ENCODE measurements at places on chromosomes 6 and 20. TPM values are rescaled to one million over a fixed set of nuclear protein-coding genes. Genes with fewer than 3 reads are reported as not detected.
A peak's percentile ranks its signal among the peaks of the same experiment; 100 is the strongest.

The LRFN2 gene
- not detected for total RNA-seq

The PKHD1 gene
- not detected for total RNA-seq

The LKAAEAR1 gene
- total RNA-seq, result not detected

The RAET1L gene
- total RNA-seq, result not detected

The ADGRG6 gene
- 3.2 TPM for total RNA-seq

GRCh38 chr6:137610702-137611101 is 116.5 kb upstream of the OLIG3 start:
- DNase-seq, result no peak

DNA sequence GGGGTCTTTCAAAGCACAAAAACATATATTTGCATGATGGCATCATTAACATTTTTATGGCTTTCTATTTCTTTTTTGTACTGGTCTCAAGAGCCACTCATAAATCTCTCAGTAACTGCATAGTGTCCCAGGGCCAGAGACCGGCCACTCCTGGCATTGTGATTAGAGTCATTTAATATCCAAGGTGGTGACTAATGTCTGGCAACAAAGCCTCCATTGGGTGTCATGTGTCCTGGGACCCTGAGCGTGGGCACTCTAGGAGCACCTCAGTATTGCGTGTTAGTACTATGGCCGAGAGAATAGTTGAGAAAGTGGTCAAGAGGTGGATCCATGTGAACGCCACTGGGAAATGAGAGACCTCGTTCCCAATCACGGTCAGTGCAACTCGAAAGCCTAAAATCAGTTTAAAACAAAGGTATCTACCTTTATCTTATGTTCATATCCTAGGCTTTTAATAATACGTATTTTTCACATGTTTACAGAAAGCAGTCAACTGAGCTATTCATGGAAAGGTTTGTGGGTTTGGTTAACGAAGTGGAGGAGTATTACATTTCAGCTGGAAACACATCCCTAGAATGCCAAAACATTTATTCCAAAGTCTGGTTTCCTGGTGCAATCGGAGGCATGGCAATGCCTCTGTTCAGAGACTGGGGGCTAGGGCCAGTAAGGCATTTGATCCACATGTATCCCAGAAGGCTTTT is 2.7 kb upstream of the ESR1 start:
- DNase-seq, result no peak

DNA sequence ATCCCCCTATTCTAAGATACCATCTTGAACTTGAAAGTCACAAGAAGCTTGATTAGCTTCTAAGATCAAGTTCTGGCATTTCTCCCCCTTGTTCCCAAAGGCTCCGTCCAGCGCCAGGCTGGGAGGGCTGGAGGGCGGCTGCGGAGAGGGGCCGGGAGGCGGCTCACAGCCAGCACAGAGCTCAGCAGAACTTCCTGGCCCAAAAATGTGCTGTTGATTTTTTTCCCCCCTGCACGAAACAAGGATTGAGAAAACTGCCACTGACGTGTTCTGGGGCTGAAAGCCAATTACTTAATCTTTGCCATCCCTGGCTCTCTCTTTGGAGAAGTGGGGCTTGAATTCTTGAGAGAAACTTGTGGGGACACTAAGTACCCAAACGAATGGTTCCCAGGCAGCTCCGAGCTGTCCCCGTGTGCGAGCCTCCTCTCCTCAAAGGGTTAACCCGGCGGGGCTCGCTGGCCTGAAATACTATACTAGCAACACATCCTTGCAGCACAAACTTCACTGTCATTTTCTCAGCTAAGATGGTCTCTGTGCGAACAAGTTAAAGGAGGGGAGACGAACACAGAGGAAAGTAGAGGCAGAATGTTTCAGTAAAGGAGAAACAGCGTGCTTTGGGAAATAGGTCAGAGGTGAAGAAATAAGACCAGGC is 452 bp downstream of the TRAF3IP2 start:
- DNase-seq, result peak; percentile 86

DNA sequence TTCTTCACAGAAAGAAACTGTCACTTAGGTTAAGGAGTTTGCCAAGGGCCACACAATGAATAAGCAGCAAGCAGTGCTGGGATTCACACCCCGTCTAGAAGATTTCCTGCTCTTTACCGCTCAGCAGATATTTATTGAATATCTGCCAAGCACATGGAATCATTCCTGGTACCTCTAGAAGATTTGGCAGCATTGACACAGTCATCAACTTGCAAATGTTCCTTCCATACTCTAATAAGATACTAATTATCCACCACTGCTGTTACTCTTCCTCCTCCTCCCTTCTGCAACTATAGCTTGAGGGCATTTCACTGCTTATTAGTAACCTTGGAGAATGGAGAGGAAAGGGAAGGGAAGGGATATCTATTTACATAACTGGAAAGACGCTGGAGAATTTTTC is 13.0 kb downstream of the MOXD1 start:
- no peak for DNase-seq
